ENCODE measurements at places on chromosomes 7 and 10.

DNA sequence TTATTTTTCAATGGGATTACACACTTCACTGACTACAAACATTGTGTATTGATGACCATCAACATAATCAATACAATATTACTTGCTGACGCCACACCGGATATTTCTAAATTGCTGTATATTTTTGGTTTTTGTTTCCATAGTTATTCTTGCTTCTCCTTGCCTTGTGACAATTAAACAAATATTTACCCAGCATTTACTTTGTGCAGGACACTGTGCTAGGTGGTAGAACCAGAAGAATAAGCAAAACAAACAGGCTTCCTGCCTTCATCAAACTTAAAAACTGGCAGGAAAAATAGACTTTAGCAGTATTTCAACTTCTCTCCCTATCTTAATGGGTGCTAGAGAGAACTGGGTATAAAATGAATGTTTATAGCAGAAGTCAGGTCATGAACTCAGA is 50.6 kb downstream of the ZNF277 start:
- DNase-seq, result no peak

DNA sequence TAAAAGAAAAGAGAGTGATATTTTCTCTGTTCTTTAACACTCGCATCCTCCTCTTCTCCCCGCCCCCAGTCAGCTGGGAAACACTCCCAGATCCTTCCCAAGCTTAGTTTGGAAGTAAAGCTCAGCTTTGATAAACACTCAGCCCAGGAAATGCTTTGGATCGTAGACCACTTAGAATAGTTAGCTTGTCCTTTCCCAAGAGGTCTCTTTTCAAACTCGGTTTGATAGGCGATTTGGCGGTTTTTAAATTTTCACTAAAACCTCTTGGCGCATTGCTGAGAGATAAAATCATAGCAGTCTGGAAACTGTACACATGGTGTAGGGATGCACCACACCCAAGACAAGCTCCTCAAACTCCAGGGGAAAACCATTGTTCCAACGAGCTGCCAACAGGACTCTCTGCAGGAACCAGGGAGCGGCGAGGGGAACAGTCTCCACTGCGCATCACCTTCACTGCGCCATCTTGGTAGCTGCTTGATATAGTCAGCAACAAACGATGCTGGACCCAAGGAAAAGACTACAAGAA is 22.3 kb downstream of the SMURF1 start:
- no peak for DNase-seq

DNA sequence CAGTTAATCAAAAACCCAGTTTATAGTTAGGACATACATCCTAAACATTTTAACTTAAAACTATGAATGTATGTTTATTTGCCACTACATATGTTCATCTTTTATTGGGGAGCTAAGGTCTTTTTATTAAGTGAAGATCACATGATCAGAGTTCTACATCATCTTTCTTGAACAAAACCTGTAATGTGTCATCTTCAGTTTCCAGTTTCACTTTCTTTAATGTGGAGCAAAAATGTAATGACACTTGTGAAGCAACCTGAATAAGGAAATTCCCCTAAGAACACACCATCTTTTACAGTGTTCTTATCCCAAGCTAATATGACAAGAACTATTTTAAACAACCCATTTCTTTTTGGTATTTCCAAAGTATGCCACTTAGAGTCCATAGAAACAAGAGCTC is 166.7 kb upstream of the BET1 start:
- no peak for DNase-seq

DNA sequence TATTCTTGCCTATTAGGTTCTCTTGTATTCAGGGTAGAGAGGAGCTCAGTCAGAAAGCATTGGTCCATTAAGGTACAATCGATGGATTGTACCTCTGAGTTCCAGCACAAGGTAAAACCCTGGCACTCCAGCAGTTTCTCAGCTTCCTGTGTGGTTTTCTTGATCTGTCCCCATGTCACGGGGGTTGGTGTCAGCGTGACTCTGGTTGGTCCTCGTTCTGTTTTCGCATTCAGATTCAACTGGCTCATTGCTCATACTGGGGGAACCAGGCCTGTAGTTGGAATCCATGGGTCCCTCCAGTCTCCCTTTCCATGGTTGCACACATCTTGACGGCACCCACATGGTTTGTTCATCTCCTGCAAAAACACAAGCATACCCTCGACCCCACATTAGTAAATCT is 32.7 kb upstream of the RASGEF1A start:
- DNase-seq, result no peak

DNA sequence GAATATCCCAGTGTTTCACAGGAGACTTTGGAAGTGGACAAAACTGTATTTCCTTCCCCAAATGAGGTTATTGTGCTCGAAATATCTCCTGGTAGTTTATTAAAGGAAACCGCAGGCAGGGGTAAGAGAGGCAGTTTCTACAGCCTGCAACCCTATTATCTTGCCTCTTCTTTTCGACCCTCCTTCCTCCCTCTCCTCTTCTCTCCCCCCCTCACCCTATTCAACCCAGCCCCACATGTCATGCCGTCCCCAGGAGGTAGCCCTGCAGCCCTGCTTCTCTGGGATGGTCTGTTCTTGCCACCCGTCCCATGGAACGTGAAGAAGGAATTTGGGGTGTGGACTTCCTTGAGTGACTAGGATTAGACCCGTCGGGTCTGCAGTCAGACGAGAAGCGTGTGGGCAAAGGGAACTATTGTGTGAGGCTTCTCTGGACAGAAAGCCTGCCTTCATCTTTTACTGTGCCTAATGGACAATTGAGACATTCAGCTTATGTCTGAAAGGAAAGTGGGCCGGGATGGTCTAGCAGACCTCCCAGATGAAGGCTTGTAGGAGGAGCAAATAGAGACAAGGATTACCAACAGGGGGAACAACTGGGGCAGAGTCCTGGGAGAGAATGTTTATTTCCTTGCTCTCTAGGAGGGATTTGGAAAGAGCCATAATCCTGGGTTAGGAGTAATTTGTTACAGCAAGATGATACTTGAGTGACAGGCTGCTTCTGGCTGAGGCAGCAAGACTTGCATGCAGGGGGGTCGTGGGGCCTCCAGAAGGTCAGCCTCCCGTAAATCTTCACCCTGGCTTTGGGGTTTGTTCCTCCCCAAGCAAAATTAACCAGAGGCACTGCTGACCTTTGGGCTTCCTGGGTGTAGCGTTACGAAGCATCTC is 77.8 kb downstream of the TCF7L2 start:
- DNase-seq, result no peak

GRCh38 chr7:155064186-155064585 is 5.9 kb upstream of the HTR5A start:
- DNase-seq, result no peak

GRCh38 chr10:103555325-103555649 is 61.8 kb downstream of the NEURL1 start:
- no peak for DNase-seq

DNA sequence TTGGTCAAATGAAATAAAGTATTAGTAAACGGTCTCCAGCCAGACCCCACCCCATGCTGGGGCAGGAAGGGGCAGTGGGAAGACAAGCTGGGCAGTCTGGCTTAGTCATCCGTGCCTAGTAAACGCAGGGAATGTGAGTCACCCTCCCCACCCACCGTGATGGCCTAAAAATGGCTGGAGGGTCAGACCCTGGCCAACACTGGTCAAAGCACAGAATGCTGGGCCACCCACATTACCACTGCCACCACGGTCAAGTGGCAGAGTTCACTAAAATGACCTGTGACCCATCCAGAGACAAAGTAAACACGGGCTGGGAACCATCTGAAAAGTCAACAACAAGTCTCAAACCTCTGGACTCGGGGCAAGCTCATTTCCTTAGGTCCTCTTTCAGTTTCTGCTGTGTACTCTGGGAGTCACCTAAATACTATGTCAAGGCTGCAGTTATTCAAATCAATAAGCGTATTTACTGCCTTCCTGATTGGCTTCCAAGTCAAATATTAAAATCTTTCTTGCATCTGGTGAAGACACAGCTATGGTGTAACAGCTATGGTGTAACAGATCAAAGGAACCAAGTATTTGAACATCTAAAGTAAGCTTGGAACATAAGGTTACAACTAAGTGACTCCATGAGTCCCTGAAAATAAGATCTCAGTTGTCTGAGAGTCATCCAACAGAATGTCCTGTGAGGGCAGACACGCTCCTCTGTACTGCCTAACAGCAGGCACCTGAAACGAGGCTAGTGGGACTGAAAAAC is 3.0 kb downstream of the ZFAND2A start:
- DNase-seq, result no peak

GRCh38 chr10:101974091-101974971 is 81.6 kb downstream of the ARMH3 start:
- no peak for DNase-seq

- no peak for DNase-seq
These were observed 69.0 kb upstream of the WNT16 start for GRCh38 chr7:121259826-121260225.

DNA sequence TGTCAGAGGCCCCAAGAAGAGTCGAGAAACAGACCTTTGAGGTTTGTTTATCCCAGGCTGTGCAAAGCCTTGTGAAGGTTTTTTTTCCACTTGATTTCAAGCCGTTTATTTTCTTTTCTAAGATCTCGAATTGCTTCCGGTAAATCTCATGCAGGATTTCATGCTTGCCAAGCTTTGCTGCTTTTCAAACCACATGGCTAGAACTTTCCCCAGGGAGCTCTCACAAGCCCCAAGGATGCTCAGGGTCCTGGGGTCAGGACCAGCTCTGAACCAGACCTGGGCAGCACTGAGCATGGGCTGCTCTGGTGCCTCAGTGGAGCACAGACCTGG is 48.0 kb upstream of the AQP1 start:
- DNase-seq, result no peak

- DNase-seq, result no peak
These were observed 641.2 kb upstream of the VSTM2A start for GRCh38 chr7:53900856-53901528.

- no peak for DNase-seq
These were observed 77.4 kb downstream of the WIPF3 start for GRCh38 chr7:29883462-29884398.

DNA sequence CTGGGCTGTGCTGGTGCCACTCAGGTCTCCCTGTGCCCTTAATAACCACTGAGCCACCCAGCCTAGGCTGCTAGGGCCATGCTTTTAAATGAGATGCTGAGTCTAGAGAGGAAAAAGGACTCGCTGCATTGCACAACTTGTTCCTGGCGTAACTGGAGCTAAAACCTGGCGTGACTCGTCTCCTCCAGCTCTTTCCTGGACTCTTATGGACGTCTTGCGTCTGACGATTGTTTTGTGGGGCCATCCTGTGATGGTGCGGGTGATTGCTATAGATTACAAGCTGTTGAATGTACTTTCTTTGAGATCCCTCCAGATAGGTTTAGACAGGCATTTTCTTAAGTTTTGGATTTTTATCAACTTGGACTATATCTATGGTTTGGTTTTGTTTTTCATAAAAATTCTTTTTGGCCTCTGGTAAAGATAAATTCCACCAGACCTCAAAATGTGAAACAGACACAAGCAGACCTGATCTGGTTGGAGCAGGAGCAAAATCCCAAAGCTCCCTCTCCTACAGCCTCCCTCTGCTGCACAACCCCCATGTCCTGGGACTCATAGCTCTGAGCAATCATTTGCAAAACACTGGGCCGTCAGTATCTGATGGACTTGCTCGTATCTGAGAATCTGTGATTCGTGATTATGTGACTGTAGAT is 230.3 kb downstream of the ARHGAP12 start:
- no peak for DNase-seq

GRCh38 chr10:78035025-78035424 is 1.4 kb downstream of the RPS24 start:
- DNase-seq, result no peak

DNA sequence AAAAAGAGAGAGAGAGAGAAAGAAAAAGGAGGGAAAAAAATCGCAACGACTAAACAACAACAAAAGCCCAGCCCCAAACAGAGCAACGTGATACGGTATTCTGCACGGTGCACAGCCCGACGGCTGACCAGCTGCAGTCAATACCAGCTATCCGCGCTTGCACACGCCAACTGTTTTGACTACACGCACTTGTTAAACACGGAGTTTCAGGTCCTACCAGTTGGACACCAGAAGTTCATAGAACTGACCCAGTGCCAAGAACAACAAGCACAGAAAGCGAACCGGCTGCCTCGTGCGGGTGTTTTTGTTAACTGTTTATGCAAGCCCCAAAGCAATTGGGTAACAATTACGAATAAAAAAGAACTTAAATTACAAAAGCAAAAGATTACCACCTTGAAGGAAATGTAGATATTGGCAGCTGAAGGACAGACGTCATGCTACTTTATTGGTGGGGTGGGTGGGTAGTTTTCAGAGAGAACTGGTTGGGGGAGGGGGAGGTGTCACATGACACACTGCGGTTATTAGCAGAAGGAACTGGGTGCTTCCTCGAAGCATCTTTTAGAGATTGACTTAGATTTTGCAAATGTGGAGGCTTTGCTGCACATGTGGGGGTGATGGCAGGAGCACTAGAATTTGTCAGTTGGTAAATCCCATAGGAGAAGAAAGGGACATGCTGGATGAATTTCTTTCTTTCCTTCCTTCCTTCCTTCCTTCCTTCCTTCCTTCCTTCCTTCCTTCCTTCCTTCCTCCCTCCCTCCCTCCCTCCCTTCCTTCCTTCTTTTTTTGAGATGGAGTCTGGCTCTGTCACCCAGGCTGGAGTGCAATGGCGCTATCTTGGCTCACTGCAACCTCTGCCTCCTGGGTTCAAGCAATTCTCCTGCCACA is 110.6 kb upstream of the EFCAB10 start:
- DNase-seq, result no peak

DNA sequence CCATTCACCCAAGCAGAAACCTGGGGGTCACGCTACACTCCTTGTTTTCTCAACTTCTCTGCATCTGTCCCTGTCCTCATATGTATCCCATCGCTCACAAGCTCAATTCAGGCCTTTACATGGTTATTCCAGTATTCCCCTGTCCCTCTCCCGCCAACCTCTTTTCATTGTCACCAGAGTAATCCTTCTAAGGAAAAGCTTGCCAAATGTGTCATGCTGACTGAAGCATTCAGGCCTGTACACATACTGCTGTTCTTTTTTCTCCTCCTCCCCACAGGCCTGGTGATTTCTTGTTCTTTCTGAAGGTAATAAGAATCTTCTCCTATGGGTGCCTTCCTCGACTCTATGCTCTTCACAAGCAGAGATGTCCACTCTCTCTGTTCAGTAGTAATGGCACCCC is 282.2 kb downstream of the PHTF2 start:
- DNase-seq, result no peak

GRCh38 chr7:70044064-70044463 is 445.8 kb downstream of the AUTS2 start:
- no peak for DNase-seq

DNA sequence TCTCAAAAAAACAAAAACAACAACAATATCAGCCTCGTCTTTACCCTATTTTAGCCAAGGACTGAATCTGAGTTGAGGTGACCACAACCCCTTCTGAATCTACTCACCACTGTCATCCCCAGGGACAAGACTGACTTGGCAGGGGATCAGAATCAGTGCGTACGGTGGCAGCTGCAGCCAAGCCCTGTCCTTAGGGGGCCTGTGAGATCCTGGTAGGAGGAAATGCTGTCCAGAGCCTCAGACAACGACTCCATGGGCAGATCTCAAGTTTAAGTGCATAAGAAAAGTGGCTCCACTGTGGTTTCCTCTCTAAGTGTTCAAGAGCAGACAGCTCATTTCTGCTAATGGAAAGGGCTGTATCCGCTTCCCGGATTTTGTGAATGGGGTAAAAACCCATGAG is 22.4 kb upstream of the CYTH3 start:
- DNase-seq, result no peak

GRCh38 chr7:118281196-118281595 is 56.7 kb downstream of the ANKRD7 start:
- no peak for DNase-seq

GRCh38 chr7:135789956-135790355 is 41.3 kb upstream of the FAM180A start:
- DNase-seq, result no peak

- DNase-seq, result no peak
These were observed 730.5 kb downstream of the INHBA start for GRCh38 chr7:40972426-40972825.

GRCh38 chr7:28447071-28447470 is 34.8 kb downstream of the CREB5 start:
- no peak for DNase-seq

Data from hematopoietic multipotent progenitor cell treated with erythropoietin and hydrocortisone succinate and interleukin-3 and kit ligand, for 17 days (in vitro differentiated cells).